B cell (primary cell): ENCODE measurements at places on chromosomes 7 and 10. TPM values are rescaled to one million over a fixed set of nuclear protein-coding genes. Genes with fewer than 3 reads are reported as not detected.

PSPH gene
- total RNA-seq = 4.1 and 6.2 TPM in 2 replicates

MUC3A gene
- total RNA-seq = not detected in 2 replicates

MYO1G gene
- 104 and 107 TPM in 2 replicates for total RNA-seq

KEL gene
- 0.46 and 0.71 TPM in 2 replicates for total RNA-seq

TDRD1 gene
- total RNA-seq = 0.22 and 0.29 TPM in 2 replicates

DNA sequence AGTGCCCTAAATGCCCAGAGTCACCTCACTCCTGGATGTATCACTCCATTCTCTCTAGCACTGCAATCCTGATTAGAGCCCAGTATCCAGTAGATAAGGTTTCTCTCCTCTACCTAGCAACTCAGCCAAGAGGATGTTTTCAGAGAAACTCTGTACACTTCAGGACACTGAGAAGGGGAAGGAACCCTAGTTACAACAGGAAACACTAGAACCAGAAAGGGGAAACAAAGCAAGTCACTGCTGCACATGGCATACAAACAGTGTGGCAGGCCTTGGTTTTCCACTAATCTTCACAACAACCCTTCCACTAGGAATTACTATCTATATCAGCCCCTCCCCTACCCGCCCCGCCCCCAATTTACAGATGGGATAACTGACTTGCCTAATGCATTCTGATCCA lies 1.6 kb downstream of the FAM204A start:
- H3K4me1 ChIP-seq = peaks cover 21% of the 10 kb centered on the region
- no peaks in the 10 kb centered on the region for H3K27me3 ChIP-seq
- no peak overlapping the region for H3K4me3 ChIP-seq
- peak overlapping the region; percentile 14 for H3K27ac ChIP-seq
- DNase-seq = peak; percentile 32

GRCh38 chr7:128135515-128136214 lies 104.4 kb upstream of the LRRC4 start:
- peaks cover 25% of the 10 kb centered on the region for H3K27me3 ChIP-seq
- H3K36me3 ChIP-seq = no peaks in the 10 kb centered on the region
- no peak overlapping the region for H3K27ac ChIP-seq
- peaks cover 22% of the 10 kb centered on the region for H3K4me1 ChIP-seq
- peak overlapping the region; percentile 70 for H3K4me3 ChIP-seq

DNA sequence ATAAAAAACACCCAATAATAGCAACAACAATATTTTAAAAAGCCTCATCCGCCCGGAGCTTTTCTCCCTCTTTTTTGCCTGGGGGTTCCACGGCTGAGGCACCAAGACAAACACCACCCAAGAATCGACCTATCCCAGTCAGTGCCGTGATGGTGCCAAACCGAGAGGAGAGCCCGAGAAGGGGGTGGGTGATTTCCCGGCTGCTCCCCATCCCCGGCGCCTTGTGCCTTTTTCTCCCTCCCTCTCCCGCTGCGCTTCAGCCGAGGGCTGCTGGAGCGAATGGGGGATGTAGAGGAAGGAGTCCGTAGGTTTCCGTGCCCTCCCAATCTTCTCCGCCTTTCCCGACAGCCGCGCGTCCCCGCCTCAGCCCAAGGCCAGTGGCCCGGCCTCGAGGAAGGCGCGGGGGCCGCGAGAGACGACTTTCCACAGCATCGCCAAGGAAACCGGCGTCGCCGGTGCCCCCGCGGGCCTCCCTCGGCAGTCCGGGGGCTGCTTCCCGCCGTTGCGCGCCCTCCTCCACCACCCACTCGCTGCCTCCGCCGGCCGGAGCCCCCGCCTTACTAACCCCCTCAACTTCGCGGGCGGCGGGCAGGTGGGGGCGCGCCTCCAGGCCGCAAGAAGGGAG lies 1.3 kb downstream of the EGR2 start:
- no peaks in the 10 kb centered on the region for H3K36me3 ChIP-seq
- no peak for DNase-seq
- H3K4me3 ChIP-seq = peak overlapping the region; percentile 72
- H3K4me1 ChIP-seq = peaks cover 33% of the 10 kb centered on the region
- H3K27ac ChIP-seq = no peak overlapping the region

GRCh38 chr7:76129366-76129765 lies 72.3 kb upstream of the SRRM3 start:
- H3K36me3 ChIP-seq = no peaks in the 10 kb centered on the region
- H3K4me1 ChIP-seq = no peaks in the 10 kb centered on the region
- no peak overlapping the region for H3K27ac ChIP-seq
- DNase-seq = no peak
- H3K4me3 ChIP-seq = no peak overlapping the region

DNA sequence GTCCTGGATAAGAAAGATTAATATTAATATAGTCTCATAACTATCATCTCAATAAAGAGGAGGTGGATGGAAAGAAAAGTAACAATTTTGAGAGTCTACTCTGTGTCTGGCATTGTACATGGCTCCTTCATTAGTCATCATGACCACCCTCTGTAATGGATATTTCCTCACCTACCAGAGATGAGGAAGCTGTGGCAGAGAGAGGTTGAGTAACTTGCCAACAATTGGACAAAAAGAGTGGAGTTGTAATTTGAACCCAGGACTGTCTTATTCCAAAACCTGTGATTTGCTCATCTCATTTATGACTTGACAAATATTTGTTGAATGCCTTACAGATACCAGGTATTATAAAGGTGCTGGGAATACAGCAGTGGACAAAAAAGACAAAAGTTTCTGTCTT lies 2.1 kb upstream of the IDE start:
- no peaks in the 10 kb centered on the region for H3K27me3 ChIP-seq
- H3K27ac ChIP-seq = no peak overlapping the region
- DNase-seq = no peak

DNA sequence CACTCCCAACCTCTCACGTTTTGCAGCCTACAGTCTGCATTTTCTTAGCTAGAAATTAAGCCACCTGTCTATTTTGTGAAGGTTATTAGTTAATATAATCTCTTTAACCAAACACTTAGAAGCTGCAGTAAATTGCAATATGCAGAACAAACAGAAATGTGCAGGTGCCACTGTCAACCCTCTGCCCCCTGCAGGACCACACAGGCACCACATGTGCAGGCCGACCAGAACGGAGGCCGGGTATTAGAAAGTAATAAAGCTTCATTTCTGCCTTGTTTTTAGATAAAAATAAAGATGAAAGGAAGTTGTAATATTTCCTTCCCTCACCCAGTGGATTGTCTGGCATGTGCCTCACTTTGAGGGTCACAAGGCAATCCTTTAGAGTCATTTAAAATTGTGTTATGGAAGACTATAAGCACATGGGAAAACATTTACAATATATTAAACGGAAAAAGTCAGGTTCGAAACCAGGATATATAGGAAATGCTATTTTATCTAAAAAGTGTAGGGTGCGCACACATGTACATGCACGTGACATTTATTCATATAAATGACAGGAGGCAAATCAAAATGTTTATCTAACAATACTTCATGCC lies 158.2 kb downstream of the ARHGAP12 start:
- H3K36me3 ChIP-seq = no peaks in the 10 kb centered on the region
- no peaks in the 10 kb centered on the region for H3K27me3 ChIP-seq
- peak; percentile 61 for DNase-seq
- H3K4me1 ChIP-seq = no peaks in the 10 kb centered on the region

GRCh38 chr7:12327922-12328321 lies 75.7 kb downstream of the VWDE start:
- H3K27ac ChIP-seq = no peak overlapping the region
- H3K27me3 ChIP-seq = no peaks in the 10 kb centered on the region
- H3K4me3 ChIP-seq = no peak overlapping the region
- H3K4me1 ChIP-seq = no peaks in the 10 kb centered on the region
- H3K36me3 ChIP-seq = no peaks in the 10 kb centered on the region

DNA sequence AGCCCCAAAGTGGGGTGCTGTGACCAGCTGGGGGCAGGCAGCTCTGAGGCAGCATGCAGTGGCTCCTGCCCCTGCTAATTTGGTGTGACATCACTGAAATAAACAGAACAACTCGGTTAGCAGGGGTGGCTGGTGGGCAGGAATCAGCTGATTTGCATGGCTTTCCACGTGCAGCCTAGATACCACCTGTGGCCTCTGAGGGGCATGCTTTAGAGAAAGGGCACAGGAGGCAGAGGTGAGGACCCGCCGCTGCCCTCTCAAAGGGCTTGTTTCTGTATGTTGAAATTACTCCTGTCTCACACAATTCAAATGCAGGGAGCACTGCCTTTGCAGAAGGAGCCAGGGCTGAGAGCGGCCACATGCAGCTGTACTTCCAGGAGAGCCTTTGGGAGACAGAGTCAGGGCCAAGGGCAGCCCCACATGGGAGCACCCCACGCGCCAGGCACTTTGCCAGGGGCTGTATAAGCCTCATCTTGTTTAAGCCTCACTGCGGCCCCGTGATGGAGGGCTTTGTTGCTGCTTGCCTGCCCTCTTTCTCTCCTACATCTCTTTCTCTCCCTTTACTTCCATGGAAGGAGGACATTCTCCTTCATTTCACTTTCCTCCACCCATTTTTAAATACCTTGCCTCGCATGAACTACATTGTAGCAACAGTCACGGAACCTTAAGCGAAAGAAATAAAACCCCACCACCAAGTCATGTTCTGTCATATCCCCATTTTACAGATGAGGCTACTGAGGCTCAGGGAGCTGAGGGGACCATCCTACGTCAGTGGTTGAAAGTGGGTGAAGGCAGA lies 137.7 kb downstream of the ZMIZ1 start:
- H3K27me3 ChIP-seq = no peaks in the 10 kb centered on the region
- DNase-seq = no peak
- H3K4me1 ChIP-seq = no peaks in the 10 kb centered on the region
- H3K36me3 ChIP-seq = no peaks in the 10 kb centered on the region

GRCh38 chr7:158101821-158102450 lies 485.7 kb downstream of the PTPRN2 start:
- H3K4me3 ChIP-seq = no peak overlapping the region
- H3K27me3 ChIP-seq = no peaks in the 10 kb centered on the region
- H3K36me3 ChIP-seq = no peaks in the 10 kb centered on the region
- H3K4me1 ChIP-seq = no peaks in the 10 kb centered on the region
- DNase-seq = no peak

DNA sequence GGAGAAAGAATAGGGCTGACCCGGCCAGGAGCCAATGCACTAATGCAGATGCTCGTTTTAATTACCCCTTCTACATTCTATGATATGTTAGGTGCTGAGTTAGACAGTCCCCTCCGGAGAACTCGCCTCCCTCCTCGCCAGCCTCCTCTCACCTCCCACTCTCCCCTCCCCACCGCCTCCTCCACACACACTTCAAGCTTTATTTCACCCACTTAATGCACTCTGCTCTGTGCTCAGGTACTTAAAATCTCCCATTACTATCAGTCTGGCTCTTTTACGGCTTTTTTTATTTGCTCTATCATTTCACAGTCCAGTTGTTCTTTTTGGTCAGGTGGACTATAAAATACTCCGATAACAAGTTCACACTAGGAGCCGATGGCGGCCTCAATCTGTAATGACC lies 231.6 kb downstream of the TEX36 start:
- no peak for DNase-seq
- no peaks in the 10 kb centered on the region for H3K36me3 ChIP-seq
- H3K4me1 ChIP-seq = no peaks in the 10 kb centered on the region
- H3K27ac ChIP-seq = no peak overlapping the region
- H3K4me3 ChIP-seq = no peak overlapping the region
